ENCODE measurements at places on chromosomes 6 and 20. TPM values are rescaled to one million over a fixed set of nuclear protein-coding genes. Genes with fewer than 3 reads are reported as not detected.

DNA sequence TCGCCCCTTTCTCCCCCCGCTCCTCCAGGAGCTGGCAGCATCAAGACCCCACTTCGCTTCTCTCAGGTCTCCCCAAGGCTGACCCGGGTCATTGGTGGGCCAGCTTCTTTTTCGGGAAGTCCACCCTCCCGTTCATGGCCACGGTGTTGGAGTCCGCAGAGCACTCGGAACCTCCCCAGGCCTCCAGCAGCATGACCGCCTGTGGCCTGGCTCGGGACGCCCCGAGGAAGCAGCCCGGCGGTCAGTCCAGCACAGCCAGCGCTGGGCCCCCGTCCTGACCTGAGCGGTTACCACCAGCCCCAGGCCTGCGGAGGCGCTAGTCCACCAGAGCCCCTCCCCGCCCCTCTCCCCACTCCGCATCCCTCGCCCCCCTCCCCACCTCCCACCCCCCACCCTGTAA, 1.0 kb downstream of the PPDPF start:
- no peak for DNase-seq

DNA sequence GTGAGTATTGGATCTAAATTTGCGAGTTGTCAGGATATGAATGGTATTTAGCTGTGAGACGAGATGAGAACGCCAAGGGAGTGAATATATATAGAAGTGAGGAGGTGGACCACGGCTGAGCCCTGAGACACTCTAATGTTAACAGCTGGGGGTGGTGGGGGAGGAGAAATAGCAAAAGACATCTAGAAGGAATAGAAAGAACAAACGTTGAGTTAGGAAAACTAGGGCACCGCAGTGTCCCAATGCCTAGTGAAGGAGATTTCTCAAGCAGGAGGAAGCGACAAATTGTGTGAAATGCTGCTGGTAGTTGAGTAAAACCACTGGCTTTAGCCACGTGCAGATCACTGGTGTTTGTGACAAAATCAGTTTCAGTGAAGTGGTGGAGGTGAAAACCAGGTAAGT, 56.9 kb downstream of the CD164 start:
- no peak for DNase-seq

- no peak for DNase-seq
Measured at GRCh38 chr20:47782920-47783552, 2.2 kb downstream of the SULF2 start.

- DNase-seq, result no peak
Measured at GRCh38 chr6:41442800-41443501, 103.2 kb upstream of the FOXP4 start.

DNA sequence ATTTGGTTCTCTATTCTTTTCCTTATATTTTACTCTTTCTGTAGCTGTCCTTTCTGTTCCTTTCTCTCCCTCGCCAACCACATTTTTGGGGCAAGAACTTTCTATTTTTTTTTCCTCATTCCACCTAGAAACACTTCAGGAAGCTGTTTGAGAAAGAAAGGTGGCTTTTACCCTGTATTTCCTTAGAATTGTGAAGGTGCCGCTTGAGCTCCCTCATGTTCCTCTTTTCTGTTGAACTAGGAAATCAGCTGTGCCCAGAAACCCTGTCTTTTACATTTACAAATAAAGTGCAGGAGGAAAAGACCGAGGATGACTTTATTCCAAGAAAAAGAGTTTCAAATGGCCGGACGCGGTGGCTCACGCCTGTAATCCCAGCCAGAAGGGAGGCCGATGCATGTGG, 38.2 kb downstream of the OR2B2 start:
- DNase-seq, result no peak

GRCh38 chr6:45650524-45651135, 272.9 kb upstream of the SUPT3H start:
- no peak for DNase-seq

DNA sequence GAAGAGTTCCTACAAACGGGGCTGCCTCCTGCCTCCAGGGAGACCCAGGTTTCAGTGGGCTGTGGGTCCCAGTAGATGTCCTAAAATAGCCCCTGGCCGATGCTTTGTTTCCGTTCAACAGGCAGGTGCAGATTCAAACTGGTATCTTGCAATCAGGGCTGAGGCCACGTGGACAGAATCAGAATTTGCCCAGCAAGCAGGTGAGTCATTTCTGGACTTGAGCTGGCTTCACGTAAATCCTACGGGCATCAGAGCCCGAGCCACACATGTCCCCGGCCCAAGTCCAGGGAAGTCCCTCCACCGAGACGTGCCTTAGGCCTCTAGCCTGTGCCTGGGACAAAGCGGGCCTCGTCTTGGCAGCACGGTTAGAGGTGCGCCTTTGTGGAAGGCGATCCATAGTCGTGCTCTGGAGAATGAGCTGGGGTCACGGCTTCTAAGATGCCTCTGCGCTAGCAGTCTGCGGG, 101.6 kb upstream of the FRMD1 start:
- DNase-seq, result no peak

DNA sequence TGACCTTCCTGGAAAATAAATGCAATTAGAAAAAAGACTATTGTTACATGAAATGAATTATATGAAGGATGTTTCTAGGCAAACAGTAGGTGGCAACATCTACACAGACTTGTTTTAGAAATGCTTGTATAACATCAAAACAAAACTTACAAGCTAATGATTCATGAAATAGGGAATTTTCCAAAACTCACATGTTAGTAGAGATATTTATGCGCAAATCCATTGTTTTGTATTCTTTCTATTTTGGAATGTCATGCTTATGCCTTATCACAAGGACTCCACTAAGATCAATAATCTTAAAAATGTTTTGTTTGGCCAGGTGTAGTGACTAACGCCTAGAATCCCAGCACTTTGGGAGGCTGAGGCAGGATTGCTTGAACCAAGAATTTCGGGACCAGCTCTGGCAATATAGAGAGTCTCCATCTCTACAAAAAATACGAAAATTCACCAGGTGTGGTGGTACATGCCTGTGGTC, 32.3 kb upstream of the LGSN start:
- DNase-seq, result no peak

GRCh38 chr20:38023181-38024001, 9.9 kb downstream of the TTI1 start:
- DNase-seq, result no peak

DNA sequence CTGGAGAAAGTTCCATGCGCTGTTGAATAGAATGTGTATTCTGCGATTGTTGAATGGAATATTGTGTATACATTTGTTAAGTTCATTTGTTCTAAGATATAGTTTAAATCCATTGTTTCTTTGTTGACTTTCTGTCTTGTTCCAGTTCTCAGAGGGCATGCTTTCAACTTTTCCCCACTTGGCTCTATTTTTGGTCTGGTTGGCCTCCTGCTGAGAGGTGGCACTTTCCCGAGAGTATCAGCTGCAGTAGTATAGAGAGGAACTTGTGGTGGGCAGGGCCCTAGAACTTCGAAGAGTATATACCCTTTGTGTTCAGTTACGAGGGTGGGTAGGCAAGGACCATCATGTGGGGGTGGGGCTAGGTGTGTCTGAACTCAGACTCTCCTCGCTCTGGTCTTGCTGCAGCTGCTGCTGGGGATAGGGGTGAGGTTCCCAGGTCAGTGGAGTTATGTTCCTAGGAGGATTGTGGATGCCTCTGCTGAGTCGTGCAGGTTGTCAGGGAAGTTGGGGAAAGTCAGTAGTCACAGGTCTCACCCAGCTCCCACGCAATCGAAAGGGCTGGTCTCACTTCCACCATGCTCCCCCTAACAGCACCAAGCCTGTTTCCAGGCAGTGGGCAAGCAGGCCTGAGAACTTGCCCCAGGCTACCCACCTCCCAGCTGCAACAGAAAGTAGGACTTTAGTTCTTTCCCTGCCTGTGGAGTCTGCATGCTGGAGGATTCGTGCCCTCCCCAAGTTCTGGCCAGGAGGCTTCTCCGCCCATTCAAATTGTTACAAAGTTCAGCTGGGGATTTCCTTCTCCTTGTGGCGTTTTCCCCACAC, 118.9 kb upstream of the SSTR4 start:
- DNase-seq, result no peak

DNA sequence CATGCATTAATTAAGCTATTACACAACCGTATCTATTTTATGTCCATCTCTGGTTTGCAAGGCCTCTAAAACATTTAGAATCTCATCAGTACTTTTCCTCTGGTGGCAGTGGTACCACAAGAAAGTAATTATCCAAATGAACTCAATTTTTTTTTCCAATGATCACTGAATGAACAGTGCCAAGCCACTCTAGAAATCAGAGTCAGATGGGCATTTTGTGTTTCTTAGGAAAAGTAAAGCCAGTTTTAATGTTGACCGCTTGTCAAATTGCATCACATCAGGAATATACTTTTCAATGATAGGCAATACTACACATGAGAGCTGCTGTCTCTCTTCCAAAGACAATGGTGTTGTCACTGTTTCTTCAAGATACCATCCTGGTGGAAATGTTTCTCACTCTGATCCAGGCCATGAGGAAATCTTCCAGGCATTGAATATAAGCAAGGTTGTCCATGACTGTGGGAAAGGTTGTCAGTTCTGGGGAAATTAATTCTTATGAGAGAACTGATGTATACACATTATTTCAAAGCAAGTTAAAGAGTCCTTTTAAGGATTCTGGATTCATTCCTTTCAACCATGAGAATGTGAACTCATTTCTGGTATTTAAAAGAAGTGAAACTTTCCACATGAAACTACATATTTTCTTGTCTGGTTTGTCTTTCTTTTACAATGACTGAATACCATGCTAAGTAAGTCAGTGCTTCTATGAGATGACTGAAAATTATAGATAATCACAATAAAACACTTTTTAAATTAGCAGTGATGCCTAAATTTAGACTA, 108.8 kb upstream of the TCF21 start:
- DNase-seq, result no peak

The ANKEF1 gene
- total RNA-seq, result 8.1 TPM

The TUBB gene
- 1,207 TPM for total RNA-seq

The SAMD5 gene
- not detected for total RNA-seq

The PNLDC1 gene
- total RNA-seq, result 0.96 TPM

The UNC93A gene
- not detected for total RNA-seq

The ADGRF4 gene
- total RNA-seq, result not detected

The CNR1 gene
- not detected for total RNA-seq

The SLC17A2 gene
- total RNA-seq, result not detected

The POPDC3 gene
- total RNA-seq, result not detected

The CTCFL gene
- not detected for total RNA-seq

Data from activated naive CD8-positive, alpha-beta T cell treated with anti-CD3 and anti-CD28 coated beads, Interleukin-2, amount 10 ng/mL, durations not matched to agents 7 days and 5 days (primary cell).